CD4-positive, CD25-positive, alpha-beta regulatory T cell (primary cell): ENCODE measurements at places on chromosomes 3 and 15. TPM values are rescaled to one million over a fixed set of nuclear protein-coding genes. Genes with fewer than 3 reads are reported as not detected.

Gene A4GNT
- not detected for polyA plus RNA-seq

Gene ALDH1A3
- polyA plus RNA-seq = not detected

Gene SYNPR
- not detected for polyA plus RNA-seq

Gene NDN
- polyA plus RNA-seq = 1.7 TPM

Gene DNASE1L3
- polyA plus RNA-seq = not detected
